ENCODE measurements at places on chromosomes 5 and 9.

- DNase-seq = no peak
These were observed 27.4 kb downstream of the FAM219A start for GRCh38 chr9:34430843-34431437.

DNA sequence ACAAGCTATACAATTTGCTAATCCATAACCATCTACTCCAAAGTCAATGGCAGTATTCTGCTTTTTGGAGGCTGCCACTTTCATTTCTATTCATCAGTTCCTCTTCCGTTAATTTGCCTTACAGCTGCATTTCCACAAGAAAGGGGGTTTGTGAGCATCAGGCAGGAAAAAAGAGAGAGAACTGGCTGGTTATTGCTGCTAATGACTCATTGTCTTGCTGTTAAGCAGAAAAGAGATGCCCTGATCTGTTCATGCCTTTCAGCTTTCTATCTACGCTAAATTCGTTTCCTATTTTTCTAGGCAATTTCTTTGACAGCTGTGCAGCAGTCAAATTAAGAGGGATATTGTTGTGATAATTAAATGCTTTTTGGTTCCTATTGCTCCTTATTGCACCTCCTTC is 65.9 kb upstream of the GNAQ start:
- no peak for DNase-seq

DNA sequence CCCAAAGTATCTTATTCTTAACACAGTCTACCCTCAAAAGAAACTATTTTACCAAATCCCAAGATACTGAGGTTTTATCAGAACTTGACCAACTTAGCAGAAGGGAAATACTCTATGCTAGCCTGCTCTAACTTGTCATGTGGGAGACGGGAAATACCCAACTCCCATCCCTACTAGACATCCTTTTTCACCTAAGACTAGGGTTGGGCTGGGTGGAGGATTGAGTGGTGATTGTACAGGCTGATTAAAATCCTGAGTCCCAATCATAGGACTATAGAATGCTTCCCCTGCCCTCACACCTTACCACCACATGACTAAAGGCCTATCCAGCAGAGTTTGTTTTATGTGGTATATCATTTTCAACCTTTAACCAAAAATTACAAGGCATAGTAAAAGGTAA is 786.5 kb downstream of the TAF11L14 start:
- DNase-seq = no peak

DNA sequence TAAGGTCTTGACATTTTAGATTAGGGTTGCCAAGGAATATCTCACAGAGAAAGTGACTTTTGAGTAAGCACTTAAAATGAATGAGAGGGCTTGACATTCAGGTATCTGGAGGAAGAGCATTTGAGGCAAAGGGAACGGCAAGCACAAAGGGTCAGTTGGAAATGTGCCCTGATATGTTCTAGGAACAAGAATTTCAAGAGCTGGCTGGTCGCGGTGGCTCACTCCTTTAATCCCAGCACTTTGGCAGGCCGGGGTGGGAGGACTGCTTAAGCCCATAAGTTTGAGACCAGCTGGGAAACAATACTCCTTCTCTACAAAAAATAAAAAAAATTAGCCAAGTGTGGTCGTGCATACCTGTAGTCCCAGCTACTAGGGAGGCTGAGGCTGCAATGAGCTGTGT is 16.5 kb downstream of the KIAA1958 start:
- no peak for DNase-seq

DNA sequence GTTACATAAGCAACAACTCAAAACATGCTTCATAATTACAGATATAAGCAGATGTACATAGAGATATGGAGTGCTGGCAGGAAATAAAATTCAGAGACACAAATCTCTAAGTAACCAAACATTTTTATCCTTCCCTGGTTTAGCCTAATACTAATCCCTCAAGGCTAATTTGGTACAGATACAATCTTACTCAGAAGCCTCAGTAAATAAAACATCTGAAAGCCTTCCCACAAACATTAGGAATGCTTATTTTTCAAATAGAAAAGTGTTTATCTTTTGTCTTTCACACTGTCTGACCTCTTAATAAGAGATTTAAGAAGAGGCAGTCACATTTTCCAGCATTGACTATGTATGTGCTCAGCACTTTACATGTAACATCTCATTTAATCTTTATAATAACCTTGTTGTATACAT is 399.4 kb downstream of the ARRDC3 start:
- DNase-seq = no peak

- DNase-seq = no peak
These were observed 66.3 kb upstream of the TMEM215 start for GRCh38 chr9:32716955-32717543.

GRCh38 chr9:77251050-77251449 is 73.7 kb downstream of the VPS13A start:
- DNase-seq = no peak

Measured in activated CD8-positive, alpha-beta memory T cell treated with anti-CD3 and anti-CD28 coated beads for 1 hour (primary cell).